ENCODE measurements at places on chromosomes 13 and 19.

DNA sequence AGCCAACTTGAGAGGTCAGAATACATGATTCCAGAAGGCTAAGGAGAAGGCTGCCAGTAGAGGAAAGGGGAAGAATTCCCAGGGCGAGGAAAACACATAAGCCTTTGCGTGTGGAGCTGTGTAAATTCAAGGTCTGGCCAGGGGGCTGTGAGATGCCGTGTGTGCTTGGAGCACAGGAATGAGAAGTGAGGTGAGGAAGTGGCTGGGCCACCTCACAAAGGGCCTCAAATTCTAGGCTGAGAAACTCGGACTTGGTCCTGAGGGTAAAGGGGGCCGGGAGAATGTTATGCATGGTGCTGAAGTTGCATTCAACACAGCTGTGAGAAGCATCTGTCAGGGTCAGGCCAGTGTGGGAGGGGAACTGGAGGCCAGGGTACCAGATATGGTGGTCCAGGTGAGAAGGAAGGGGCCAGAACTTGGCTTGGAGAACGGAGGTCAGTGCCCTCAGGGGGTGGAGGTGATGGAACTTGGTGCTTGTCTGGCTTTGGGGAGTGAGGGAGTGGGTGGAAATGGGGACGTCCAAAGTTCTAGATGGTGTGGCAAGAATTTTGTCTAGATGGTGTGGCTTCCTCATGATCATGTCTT, 4.9 kb upstream of the ZNF580 start:
- no peak for DNase-seq

DNA sequence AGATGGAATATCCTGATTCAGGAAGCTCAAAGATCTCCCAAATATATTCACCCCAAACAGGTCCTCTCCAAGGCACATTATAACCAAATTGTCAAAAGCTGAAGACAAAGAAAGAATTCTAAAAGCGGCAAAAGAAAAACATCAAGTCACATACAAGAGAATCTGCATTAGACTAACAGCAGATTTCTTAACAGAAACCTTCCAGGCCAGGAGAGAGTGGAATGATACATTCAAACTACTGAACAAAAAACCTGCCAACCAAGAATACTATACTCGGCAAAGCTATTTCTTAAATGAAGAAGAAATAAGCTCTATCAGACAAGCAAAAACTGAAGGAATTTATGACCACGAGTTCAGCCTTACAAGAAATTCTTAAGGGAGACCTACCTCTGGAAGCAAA, 120.6 kb upstream of the WASF3 start:
- no peak for DNase-seq

- no peak for DNase-seq
These were observed 98.0 kb downstream of the GADD45B start for GRCh38 chr19:2573916-2574315.

DNA sequence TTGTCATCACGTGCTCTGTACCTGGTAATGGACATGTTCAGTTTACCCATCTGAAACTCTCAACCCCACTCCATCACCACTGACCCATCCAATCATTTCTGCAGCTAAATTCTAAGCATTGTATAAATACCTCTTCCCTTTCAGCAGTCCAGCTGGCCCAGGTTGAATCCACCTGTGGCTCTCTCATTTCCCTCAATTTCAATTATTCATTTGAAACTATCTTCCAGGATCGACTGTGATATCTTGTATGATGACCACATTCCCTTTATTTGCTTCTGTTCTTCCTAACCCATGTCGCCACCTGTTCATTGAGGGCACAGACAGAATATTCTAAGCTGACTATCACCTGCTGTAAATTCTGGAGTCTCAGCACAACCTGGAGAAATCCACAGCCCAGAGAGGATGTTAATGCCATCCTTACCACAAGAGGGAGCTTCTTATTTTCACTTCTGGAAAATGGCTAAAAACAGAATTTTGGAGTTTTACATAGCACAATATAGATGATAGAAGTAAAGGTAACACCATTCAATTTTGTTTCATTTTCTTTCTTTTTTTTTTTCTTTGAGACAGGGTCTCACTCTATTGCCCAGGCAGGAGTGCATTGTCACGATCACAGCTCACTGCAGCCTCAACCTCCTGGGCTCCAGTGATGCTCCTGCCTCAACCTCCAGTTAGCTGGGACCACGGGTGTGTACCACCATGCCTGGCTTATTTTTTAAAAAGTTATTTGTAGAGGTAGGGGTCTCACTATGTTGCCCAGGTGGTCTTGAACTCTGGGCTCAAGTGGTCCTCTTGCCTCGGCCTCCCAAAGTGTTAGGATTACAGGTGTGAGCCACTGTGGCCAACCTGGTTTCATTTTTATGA, 38.6 kb downstream of the ZNF823 start:
- DNase-seq, result no peak

DNA sequence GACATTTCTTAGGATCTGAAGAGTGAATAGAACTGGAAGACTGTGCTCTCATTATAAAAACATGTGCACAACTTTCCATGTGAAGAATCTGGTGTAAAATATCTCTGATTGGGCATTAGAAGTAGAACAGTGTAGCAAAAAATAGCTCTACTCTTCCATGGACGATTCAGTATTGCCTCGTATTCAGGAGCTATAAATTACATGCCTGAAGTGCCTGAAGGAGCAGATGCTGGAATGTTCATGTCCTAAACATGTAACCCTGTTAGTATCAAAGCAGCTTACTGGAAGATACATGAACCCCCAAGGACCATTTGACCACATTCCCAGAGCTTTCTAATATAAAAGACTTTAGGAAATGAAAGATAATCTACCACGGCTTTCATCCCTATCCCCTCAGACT, 528.9 kb downstream of the DACH1 start:
- no peak for DNase-seq

GRCh38 chr13:107139006-107139405, 571.1 kb upstream of the ARGLU1 start:
- no peak for DNase-seq

DNA sequence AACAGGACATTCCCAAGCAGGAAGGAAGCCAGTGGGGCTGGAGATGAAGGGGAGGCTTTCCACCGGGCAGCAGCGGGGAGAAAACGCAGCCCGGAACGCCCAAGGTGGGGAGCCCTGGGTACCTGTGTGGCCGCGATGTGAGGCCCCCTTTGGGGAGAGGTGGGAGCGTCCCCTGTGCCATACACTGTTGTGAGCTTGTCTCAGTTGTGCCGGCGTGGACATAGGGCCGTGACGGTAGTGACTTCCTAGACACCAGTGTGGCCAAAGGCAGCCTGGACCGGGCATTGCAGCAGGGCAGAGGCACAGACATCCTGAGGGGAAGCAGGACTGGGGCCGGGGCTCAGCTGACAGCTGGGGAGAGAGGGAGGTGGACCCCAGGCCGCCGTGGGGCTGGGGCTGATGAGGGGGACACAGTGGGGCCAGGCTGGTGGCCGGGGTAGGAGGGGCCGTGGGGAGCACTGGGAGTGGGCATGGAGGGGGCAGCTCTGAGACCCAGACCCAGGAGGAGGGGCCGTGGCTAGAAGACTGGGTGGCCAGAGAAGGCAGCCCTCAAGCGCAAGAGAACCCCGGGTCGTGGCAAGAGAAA, 38.5 kb upstream of the TFDP1 start:
- DNase-seq, result no peak

GRCh38 chr13:90070362-90070761, 1277.1 kb upstream of the MIR17HG start:
- DNase-seq, result no peak

DNA sequence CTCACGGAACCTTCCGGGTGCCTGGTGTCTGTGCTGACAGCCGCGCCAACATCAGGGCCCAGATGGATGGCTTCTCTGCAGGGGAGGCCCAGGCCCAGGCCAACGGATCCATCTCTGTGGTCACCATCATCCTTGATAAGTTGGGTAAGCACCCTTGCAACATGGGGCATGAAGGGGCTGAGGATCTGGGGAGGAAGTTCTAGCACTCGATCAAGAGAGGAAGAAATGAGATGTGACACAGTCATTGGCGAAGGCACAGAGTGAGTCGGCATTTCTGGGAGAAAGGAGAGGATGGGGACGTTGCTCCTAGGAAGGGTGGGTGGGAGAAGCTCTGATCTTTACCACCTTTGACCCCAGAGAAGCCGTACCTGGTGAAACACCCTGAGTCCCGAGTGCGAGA, 4.4 kb downstream of the CILP2 start:
- DNase-seq, result no peak

DNA sequence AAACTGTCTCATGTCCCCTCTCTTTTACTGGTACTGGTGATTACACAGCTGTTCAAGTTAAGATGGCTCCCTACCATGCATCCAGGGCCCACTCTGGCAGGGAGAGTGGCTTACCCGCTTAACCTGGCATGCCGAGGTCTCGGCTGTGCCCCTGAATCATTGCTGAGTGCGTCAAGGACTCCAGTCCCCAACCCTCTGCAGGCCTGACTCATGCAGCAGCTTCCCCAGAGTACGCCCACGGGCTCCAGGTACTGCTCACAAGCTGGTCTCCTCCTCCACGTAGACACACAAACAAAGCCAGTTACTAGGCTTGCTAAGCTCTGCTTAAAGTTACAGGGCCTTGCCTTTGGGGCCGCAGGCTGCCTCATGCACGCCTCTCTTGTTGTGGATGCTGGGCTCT, 447.4 kb downstream of the COG6 start:
- no peak for DNase-seq

DNA sequence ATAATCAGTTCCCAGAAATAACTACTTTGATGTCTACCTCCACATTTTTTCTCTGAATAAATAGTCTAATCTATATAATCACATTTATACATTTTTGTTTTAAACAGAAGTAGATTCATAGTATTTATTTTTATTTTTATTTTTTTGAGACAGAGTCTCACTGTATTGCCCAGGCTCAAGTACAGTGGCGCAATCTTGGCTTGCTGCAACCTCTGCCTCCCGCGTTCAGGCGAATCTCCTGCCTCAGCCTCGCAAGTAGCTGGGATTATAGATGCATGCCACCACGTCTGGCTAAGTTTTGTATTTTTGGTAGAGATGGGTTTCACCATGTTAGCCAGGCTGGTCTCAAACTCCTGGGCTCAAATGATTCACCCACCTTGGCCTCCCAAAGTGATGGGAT, 16.7 kb downstream of the TM9SF2 start:
- no peak for DNase-seq

DNA sequence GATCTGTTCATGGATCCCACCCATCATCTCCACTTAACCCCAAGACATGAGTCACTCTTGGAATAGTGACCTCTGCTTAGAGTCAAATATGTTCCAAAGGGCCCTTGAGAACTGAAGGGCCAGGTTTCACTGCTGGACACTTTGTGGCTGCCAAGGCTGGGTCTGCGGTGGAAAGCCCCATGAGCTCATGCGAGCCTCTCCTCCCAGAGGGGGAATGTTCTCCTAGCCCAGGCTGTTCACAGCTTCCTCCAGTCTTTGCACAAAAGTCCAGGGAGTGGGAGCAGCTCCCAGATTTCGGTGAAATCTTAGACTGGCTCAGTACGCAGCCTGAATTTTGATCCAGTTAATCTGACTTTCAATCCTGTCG, 732 bp upstream of the DCLK1 start:
- no peak for DNase-seq

DNA sequence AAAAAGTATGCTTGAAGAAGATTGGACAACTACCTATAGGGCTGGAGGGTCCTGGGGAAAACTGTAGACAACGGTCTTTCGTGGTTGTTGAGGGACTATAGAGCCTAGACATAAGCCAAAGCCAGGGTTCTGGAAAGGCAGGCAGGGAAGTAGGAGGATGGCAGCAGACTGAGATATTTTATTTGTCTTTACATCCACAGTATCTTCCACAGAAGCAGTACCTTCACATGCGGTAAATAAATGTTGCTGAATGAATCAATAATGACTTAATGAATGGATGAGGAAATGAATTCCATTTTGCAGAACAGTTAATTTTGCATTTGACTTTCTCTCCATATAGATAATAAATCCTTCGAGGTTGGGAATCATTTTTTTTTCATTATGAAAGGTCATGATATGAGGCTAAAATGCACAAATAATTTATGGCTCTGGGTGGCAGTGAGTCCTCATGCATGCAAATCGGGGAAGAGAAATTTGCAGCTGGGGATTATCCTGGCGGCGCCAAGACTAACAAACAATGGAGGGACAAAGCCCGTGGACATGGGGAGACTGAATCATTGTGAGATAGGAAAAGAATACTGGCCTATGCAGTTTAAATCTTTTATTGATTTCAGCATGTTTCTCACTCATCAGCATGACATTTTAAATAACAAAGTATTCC, 102.0 kb downstream of the ERCC5 start:
- DNase-seq, result no peak

DNA sequence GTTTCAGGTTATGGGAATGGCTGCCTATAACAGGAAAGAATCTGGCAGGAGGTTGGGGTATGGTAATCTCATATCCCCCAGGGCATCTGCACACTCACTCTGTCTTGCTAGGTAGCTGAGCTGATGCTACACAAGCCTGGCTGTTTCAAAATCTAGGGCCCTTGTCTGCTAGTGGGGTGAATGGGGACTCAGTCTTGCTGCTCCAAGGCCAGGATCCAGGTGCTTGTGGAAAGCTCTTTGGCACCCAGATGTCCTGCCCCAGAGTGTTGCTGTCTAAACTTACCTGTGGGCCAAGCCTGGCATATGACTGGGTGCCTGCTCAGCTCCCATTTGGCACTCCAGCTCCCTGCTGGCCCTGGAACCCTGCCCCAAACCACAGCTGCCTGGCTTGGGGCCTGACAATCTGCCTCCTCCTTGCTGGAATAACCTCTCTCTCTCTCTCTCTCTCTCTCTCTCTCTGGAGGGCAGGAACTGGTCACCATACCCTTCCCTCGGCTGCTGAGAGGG, 158.1 kb upstream of the TSC22D1 start:
- DNase-seq, result no peak

- DNase-seq, result no peak
These were observed 10.2 kb downstream of the ENOX1 start for GRCh38 chr13:43776501-43777079.

GRCh38 chr19:34985249-34986022, 14.7 kb upstream of the GRAMD1A start:
- DNase-seq, result no peak

DNA sequence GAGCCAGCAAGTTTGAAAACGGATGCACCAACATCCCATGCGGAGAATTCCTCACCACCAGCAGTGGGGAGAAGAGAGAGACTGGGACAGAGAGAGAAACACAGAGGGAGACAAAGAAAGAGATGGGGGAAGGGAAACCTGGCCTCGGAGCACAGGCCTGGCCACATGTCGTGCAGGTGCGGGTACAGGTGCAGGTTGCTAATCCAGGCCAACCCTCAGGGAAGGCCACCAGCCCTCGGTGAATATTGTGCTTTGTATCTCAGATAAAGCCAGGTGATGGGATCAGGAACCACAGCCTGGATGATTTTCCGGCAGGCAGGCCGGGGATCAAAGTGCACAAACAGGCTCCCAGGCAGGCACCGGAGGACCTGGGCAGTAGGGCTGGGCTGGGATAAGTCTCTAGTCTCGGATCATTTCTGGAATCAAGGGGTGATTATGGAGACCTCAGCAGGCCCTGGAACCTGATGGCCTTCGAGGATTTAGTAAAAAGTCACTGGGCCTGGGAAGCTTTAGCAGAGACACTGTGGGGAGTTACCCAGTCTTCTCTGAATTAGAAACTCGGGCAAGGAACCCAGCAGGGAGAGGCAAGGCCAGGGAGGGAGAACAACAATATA, 3.7 kb downstream of the GAS6 start:
- DNase-seq, result no peak

GRCh38 chr19:52743091-52743490, 8.2 kb upstream of the ZNF611 start:
- no peak for DNase-seq

GRCh38 chr13:59024434-59024833, 1139.3 kb downstream of the DIAPH3 start:
- DNase-seq, result no peak

All from effector memory CD8-positive, alpha-beta T cell (primary cell).